GM23338 (cell line): ENCODE measurements at places on chromosomes 7 and 10.

GRCh38 chr10:106301146-106301545 lies 863.4 kb downstream of the SORCS1 start:
- no peak for DNase-seq
- no peaks in the 10 kb centered on the region for H3K36me3 ChIP-seq
- H3K27ac ChIP-seq = no peak overlapping the region

GRCh38 chr10:26157734-26158133 lies 58.8 kb upstream of the GAD2 start:
- H3K4me3 ChIP-seq = no peak overlapping the region
- no peak overlapping the region for H3K27ac ChIP-seq
- DNase-seq = peak; percentile 45
- no peaks in the 10 kb centered on the region for H3K27me3 ChIP-seq
- H3K36me3 ChIP-seq = no peaks in the 10 kb centered on the region

- peaks cover 4% of the 10 kb centered on the region; the same call in 1 of the 2 replicates for H3K4me1 ChIP-seq
- no peak for DNase-seq
- H3K4me3 ChIP-seq = no peak overlapping the region
- no peaks in the 10 kb centered on the region for H3K36me3 ChIP-seq
- H3K27me3 ChIP-seq = peaks cover 4% of the 10 kb centered on the region
- H3K27ac ChIP-seq = no peak overlapping the region
These were observed 370.0 kb upstream of the GHITM start for GRCh38 chr10:83769281-83769820.

- H3K4me1 ChIP-seq = peaks cover 9% of the 10 kb centered on the region
- H3K4me3 ChIP-seq = no peak overlapping the region
- no peak overlapping the region for H3K27ac ChIP-seq
- DNase-seq = no peak
These were observed 18.3 kb downstream of the CHST3 start for GRCh38 chr10:71982269-71983178.

- H3K27ac ChIP-seq = no peak overlapping the region
- no peak overlapping the region for H3K4me3 ChIP-seq
- H3K27me3 ChIP-seq = no peaks in the 10 kb centered on the region
- H3K36me3 ChIP-seq = no peaks in the 10 kb centered on the region
- no peak for DNase-seq
- H3K4me1 ChIP-seq = no peaks in the 10 kb centered on the region
These were observed 171.7 kb upstream of the INSYN2A start for GRCh38 chr10:127368101-127368500.

- no peak overlapping the region for H3K4me3 ChIP-seq
- no peaks in the 10 kb centered on the region for H3K27me3 ChIP-seq
- H3K27ac ChIP-seq = 0 out of 2 replicates have a peak overlapping the region, but pooled peaks have one; percentile 69
- H3K4me1 ChIP-seq = peaks cover 11% of the 10 kb centered on the region; the same call in 1 of the 2 replicates
- H3K36me3 ChIP-seq = peaks cover 4% of the 10 kb centered on the region; the same call in 1 of the 2 replicates
These were observed 65.0 kb downstream of the DNAJB6 start for GRCh38 chr7:157401567-157402387.

DNA sequence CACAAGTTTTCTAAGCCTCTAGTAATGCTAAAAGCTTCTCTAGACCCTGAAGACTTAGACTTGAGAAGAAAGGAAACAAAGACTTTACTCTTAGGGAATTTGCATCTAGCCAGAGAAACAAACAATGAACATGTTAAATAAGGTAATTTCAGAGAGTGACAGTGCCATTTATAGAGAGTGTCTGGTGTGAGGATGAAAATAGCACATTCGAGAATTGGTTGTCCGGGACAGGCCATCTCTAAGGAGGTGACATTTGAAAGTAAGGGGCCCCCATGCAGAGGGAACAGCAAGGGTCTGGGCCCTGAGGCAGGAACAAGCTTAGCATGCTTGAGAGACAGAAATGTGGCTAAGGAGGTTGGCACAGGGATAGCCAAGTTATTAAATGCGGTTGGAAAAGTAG lies 48.1 kb downstream of the ADAM22 start:
- no peak for DNase-seq
- no peak overlapping the region for H3K27ac ChIP-seq
- H3K4me3 ChIP-seq = no peak overlapping the region
- H3K36me3 ChIP-seq = no peaks in the 10 kb centered on the region
- no peaks in the 10 kb centered on the region for H3K27me3 ChIP-seq
- H3K4me1 ChIP-seq = no peaks in the 10 kb centered on the region

DNA sequence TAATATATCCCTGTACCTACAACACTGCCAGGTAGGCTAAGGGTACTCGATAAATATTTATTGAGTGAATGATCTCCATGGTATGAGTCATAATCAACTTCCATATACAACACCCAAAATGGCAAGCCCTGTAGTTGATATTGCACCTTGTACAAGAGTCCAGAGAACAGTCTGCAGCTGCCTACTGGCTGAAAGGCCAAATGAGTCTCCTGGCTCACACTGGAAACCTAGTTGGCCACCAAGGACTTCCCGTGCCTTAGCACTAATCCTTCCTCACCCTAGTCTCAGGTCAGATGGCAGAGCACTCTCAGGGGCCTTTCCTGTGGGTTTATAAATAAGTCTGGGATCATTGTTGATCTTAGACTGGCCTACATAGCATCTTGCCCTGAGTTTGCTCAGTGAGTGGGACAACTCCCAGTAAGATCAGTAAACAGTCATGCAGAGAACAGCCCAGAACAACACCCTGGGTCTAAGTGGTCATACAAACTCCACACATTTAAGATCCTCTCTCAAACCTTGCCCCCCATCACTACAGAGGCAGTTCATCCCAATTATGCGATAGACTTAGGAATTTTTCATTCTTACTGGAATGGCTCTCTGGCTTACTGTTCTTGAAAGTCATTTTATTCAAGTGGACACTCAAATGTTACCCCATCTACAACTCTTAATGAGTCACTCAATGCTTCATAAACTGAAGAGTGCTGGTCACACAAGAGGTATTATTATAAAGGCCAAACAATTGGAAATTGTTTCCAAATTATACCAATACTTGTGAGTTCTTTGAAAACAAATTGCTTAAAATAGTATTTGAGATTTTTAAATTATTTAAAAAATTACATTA lies 14.7 kb upstream of the SLC16A9 start:
- H3K4me3 ChIP-seq = no peak overlapping the region
- H3K36me3 ChIP-seq = no peaks in the 10 kb centered on the region
- no peak for DNase-seq
- H3K27me3 ChIP-seq = no peaks in the 10 kb centered on the region

DNA sequence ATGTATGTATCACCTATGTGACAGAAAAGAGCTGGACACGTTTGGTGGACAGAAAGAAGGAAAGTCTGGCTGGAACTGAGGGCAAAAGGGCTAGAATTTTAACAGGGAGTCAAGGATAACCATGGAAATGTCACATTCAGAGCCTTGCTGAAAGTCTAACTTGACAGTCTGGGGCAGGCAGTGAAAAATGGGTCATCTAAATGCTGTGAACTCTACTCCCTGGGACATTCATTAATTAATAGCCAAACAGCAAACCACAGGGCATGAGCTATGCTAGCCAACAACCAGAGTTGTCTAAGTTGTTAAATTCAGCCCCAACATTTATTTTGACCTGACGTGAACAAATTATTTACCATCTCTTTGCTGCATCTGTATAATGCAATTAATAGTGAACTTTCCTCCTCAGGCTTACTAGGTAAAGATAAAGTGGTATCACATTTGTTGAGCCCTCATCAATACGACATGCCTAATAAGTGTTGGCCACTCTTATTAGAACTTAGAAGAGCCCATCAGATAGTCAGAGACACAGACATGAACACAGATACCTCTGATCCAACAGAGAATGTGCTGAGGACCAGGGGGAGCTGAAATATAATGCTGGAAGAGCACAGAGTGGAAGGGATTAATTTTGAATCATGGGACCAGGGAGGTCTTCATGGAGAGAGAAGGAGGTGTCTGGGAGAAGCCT lies 109.9 kb downstream of the SORCS1 start:
- no peak for DNase-seq
- no peaks in the 10 kb centered on the region for H3K27me3 ChIP-seq
- H3K4me3 ChIP-seq = no peak overlapping the region
- no peaks in the 10 kb centered on the region for H3K36me3 ChIP-seq
- H3K4me1 ChIP-seq = peaks cover 12% of the 10 kb centered on the region

DNA sequence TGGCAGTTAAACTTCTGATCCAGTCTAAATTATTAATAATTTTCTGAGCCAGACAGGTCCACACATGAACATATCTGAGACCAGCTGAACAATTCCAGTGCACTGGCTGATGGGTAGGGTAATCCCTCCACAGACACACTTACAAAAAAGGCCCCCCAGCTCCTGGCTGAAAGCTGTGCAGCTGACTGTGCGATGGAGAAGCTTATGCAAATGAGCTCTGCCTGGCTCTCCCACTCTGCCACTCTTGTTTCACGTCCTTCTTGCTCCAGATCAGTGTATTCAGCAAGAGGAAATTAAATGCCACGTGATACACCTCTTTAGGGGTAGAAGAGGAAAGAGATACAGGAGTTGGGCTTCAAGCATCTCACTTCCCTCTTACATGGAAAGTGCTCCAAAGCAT lies 76.4 kb upstream of the FEZF1 start:
- H3K36me3 ChIP-seq = no peaks in the 10 kb centered on the region
- no peak overlapping the region for H3K27ac ChIP-seq
- H3K27me3 ChIP-seq = no peaks in the 10 kb centered on the region
- DNase-seq = peak; percentile 21

DNA sequence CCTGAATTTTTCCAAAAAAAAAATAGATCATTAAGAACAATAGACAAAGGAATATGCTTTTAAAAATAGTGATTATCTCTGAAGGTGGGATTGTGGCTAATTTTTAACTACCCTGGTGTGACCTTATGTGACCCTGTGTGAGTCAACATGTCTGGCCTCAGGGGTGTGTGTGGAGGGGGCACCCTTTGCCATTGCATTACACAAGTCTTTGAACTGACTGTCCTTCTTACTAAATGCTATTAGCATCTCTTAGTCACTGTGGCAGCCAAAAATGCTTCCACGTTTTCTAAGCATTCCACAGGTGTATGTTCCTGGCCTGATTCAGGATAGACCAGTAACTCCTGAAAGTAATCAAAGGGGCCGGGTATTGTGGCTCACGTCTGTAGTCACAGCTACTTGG lies 175.4 kb downstream of the MGMT start:
- DNase-seq = no peak
- H3K4me1 ChIP-seq = no peaks in the 10 kb centered on the region
- no peaks in the 10 kb centered on the region for H3K36me3 ChIP-seq
- H3K27me3 ChIP-seq = no peaks in the 10 kb centered on the region
- no peak overlapping the region for H3K27ac ChIP-seq
- no peak overlapping the region for H3K4me3 ChIP-seq

DNA sequence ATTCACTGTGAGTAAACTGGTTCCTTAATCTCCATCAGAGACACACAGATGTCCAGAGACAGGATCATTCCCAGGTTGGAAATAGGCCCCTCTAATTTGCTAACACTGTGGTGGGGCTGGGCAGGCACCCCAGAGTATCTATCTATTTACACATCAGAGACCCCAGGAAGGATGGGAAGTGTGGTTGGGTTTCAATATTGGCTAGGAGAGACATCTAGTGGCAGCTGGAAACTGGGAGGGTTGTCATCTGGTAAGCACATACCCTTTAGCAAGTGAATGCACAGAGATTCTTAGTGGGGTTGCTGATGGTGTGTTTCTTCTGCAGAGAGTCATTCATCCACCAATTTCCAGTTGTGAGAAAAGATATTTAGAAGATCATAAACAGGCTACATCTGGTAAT lies 36.0 kb upstream of the NRG3 start:
- H3K27me3 ChIP-seq = peaks cover 16% of the 10 kb centered on the region; the same call in 1 of the 2 replicates
- no peaks in the 10 kb centered on the region; the same call in 1 of the 2 replicates for H3K4me1 ChIP-seq
- H3K36me3 ChIP-seq = no peaks in the 10 kb centered on the region
- no peak overlapping the region for H3K4me3 ChIP-seq
- no peak overlapping the region for H3K27ac ChIP-seq

- no peaks in the 10 kb centered on the region for H3K4me1 ChIP-seq
- no peak overlapping the region for H3K27ac ChIP-seq
- DNase-seq = no peak
- H3K36me3 ChIP-seq = no peaks in the 10 kb centered on the region
- H3K4me3 ChIP-seq = no peak overlapping the region
- H3K27me3 ChIP-seq = no peaks in the 10 kb centered on the region
These were observed 22.3 kb upstream of the COMMD3 start for GRCh38 chr10:22293747-22294404.

- peak; percentile 53 for DNase-seq
- peak overlapping the region; percentile 51; the same call in 1 of the 2 replicates for H3K27ac ChIP-seq
- H3K27me3 ChIP-seq = no peaks in the 10 kb centered on the region
- H3K4me1 ChIP-seq = peaks cover 23% of the 10 kb centered on the region
- H3K4me3 ChIP-seq = no peak overlapping the region; the same call in 1 of the 2 replicates
- no peaks in the 10 kb centered on the region for H3K36me3 ChIP-seq
These were observed 25.9 kb downstream of the DGKI start for GRCh38 chr7:137820677-137821420.

DNA sequence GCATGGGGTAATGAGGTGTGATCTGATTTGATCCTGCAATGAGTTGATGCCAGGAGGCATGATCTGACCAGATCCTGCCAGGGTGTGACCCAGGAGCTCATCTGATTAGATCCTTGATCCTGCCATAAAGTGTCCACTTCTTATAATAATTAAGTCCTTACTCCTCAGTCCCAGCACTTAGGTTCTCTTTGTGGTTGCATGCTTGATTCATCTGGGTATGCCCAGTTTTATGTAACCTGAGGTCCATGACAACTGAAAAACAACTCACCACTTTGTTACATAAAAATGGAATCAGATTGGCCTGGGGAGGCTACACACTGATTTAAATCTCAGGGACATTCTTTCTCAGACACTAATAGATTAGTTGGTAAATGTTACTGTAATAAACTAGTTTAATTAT lies 19.1 kb downstream of the ACADSB start:
- no peaks in the 10 kb centered on the region for H3K36me3 ChIP-seq
- H3K4me3 ChIP-seq = no peak overlapping the region
- H3K27me3 ChIP-seq = no peaks in the 10 kb centered on the region; the same call in 1 of the 2 replicates
- DNase-seq = no peak
- H3K27ac ChIP-seq = no peak overlapping the region

DNA sequence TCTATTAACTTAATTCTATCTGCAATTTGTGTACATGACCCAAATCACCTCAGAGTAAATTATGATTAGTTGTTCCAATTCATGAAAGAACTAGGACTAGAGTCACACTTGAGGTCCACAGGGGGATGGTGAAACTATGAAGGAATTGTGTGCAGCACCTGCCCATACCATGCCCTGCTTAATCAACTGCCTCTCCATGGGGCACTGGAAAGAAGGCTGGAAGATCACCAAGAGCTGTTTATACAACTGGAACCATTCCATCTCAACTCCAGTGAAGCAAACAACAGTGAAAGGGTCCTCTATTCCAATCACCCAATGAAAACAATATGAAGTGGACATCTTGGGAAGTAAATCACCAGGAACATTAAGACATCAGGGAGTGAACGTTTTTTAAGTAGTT lies 98.7 kb upstream of the SEMA3D start:
- no peaks in the 10 kb centered on the region for H3K27me3 ChIP-seq
- H3K4me3 ChIP-seq = no peak overlapping the region
- H3K36me3 ChIP-seq = no peaks in the 10 kb centered on the region
- no peak for DNase-seq
- H3K27ac ChIP-seq = no peak overlapping the region

GRCh38 chr10:85614981-85615380 lies 751.6 kb downstream of the GRID1 start:
- H3K36me3 ChIP-seq = no peaks in the 10 kb centered on the region; the same call in 1 of the 2 replicates
